ENCODE measurements at places on chromosomes 11 and 22. TPM values are rescaled to one million over a fixed set of nuclear protein-coding genes. Genes with fewer than 3 reads are reported as not detected.
A peak's percentile ranks its signal among the peaks of the same experiment; 100 is the strongest.

DNA sequence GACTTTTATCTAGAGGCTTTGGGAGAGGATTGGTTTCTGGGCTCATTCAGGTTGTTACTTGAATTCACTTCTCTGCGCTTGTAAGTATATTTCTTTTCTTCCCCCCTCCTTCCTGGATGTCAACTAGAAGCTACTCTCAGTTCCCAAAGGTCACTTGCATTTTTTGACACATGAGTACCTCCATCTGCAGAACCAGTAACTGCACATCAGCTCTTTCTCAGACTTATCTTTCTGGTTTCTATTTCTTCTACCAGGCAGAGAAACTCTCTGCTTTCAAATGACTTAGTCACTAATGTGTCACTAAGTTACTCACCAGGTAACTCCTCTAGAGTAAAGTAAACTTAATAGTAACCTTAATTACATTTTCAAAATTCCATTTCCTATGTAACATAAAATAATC, 773.0 kb upstream of the LUZP2 start:
- DNase-seq: peak; percentile 89

- peak; percentile 63 for DNase-seq
Measured at GRCh38 chr11:66421492-66422205, 814 bp downstream of the NPAS4 start.

DNA sequence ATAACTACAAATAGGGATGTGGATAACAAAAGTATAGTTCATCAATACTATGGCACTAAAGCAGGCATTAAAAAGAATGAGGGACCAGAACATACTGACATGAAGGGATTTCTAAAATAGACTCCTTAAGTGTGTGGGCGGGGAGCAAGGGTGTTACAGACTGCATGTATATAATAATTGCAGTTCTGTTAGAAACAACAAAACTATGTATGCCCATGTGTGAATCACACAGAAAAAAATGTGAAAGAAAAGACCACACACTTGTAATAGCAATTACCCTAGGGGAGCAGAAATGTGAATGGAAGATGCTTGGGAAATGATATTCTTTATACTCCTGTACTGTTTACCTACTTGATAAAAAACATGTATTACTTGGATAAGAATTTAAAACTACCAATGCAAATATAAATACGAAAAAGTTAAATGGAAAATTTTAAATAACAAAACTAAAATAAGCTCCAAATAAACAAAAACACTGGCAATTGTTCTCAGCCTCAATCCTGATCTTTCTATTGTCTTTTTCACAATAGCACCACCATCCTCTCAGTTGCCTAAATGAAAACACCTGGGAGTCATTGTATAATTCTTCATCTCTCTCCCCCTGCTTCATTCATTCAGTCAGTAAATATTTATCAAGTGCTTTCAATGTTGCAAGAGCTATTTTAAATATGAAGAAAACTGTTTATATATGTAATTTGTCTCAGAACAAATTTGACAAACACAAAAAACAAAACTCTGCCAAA, 129.8 kb downstream of the FCHSD2 start:
- DNase-seq: peak; percentile 39

DNA sequence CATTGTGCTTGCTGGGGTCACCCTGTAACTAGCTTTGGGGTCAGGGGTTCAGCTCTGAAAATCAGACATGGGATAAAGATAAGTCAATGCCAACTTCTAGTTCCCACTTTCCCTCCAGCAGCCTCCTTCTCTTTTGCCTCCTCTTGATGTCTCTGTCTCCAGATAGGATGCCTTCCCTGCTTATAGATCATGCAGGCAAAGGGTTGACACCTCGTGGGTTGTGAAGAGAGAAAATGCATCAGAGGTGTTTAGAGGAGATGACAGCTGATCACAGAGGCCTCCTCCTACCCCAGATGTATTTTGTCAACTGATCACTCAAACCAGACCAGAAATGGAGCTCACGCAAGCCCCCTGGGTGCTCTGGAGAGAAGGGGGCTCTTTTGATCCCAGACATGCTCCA, 337.8 kb downstream of the BUD13 start:
- DNase-seq: no peak

DNA sequence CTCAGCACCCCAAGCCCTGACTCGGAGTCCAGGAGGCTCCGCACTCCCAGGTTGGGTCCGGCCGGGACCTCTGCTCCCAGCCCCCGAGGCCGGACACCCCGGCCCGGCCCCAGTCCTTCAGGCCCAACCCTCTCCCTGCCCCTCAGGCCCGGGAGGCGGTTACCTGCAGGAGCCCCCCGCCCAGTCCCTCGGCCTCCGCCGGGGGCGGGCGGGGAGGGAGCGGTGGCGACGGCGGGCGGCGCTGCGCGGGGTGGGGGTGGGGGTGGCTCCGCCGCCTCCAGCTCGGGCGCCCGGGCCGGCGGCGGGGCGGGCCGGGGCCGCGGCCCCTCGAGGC, 310 bp downstream of the TCF20 start:
- DNase-seq: no peak

DNA sequence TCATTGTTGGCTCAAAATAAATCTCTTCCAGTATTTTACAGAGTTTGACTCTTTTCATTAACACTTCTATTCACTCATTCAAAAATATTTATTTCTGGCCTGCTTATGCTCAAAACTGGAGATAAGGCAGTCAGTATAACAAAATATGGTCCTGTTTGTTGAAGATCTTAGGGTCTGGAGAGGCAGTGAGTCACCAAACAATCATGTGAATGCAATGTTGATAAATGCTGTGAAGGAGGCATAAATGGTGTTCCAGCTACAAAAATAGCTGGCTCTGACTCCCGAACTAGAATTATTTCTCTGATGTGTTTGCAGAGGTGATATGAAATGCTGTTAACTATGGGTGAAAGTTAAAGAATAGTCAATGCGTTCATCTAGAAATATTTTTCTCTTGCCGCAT, 390.6 kb downstream of the AASDHPPT start:
- peak; percentile 35 for DNase-seq

GRCh38 chr11:123567466-123567865, 87.0 kb downstream of the SCN3B start:
- DNase-seq: no peak

DNA sequence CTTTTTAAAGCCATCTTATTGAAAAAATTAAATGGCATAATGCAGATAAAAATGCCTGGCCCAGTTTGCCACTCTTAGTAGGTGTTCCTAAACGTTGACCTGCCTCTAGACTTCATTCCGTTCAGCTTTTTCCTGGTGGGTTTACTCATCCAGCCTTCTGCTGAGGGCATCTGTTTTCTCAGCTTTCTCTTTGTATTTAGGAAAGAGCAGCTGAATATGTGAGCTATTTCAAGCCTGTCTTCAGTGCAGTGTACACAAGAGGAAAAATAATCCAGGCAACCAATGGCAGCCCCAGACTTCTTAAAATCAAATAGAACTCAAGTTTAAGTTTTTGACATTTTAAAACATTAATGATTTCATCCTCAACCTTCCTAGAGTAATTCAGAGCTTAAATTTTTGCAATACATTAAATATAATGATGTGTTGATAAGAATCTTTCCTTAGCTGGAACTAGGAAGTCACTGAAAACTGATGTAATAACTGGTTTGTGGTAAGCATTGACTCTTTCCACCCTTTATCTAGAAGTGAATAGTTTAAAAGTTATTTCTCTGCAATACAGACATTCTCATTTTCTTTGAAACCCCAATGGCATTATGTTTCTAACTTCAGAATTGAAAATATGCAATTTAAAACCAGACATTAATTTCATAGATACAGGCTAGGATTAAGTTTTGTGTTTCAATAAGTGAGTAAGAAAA, 165.4 kb downstream of the AASDHPPT start:
- DNase-seq: no peak

DNA sequence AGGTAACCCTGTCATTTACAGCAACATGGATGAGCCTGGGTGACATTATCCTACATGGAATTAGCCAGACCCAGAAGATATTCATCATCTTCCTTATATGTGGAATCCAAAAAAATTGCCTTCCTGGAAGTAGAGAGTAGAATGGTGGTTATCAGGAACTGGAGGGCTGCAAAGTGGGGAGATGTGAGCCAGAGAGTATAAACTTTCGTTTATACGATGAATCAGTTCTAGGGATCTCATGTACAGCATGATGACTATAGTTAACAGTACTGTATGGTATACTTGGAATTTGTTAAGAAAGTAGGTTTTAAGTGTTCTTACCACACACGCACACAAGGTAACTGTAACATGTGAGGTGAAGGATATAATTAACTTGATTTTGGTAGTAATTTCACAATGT, 79.1 kb downstream of the TBC1D22A start:
- no peak for DNase-seq

DNA sequence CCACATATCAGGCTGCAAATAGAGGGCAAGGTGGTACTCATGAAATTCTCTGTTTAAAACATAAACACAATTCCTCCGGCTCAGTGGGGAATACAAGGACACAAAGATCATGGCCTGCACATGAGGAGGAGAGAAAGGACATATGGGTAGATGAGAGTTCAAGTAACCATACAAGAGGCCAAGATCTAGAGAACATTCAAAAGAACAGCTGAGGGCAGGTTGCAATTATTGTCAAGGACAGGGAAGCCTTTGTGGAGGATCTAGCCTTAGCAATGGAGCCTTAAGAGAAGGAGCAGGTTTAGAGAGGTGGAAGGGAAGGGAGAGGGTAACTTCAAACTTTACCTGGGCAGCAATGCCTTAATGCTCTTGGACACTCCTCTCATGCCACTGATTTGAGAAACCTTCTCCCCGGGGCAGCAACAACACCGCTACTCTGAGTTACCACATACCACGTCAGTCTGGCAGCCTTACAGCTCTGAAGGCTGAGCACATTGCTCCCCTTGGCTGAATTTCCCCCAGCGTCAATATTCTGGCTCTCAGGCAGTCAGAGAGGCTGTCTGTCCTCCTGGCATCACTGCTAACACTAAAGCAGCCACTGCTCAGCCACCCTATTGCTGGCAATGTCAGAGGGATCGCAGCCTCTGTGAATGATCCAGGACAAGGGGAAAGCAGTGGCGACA, 55.5 kb downstream of the CLPB start:
- DNase-seq: no peak

DNA sequence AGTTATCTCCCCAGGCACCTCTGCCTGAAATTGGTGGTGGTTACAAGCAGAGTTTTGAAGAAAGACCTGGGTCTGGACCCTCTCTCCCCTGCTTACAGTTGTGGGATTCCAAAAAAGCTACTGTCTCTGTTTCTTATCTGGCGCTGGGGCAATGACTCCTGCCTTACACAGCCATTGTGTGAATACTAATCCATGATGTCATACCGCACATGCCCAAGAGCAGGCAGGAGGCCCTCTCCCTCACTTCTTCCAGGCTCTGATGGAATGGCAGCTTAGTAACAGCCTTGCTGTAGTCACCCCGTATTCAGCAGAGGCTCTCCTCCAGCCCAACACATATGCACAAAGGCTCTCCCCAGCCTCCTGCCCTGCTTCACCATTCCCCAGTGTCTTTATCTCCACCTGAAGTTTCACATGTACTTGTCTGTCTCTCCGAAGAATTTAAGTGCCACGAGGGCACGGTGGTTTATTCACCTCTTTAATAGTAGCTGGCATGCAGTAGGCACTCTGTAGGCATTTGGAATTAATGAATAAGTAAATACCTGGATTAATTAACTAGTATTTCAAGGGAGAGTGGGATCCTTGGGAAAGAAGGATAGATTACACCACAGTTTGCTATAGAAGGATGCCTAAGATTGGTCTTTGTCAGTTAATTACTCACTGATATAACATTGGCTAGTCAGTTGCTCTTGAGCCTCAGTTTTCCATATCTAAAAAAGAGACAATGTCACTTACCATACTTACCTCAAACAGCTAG, 165.6 kb downstream of the ETS1 start:
- peak; percentile 62 for DNase-seq

OR8D4 gene
- total RNA-seq: not detected

TPBGL gene
- not detected for total RNA-seq

DEPDC7 gene
- 0.90 TPM for total RNA-seq

OR10D3 gene
- total RNA-seq: not detected

LRRC56 gene
- total RNA-seq: 0.38 TPM

LARGE1 gene
- 2.4 TPM for total RNA-seq

TSG101 gene
- 71.1 TPM for total RNA-seq
